NK-92 treated with Interleukin-12 subunit alpha and Interleukin-12 subunit beta, amount 100 ng/mL, for 24 hours (cell line): ENCODE measurements at places on chromosomes 16 and 17.

DNA sequence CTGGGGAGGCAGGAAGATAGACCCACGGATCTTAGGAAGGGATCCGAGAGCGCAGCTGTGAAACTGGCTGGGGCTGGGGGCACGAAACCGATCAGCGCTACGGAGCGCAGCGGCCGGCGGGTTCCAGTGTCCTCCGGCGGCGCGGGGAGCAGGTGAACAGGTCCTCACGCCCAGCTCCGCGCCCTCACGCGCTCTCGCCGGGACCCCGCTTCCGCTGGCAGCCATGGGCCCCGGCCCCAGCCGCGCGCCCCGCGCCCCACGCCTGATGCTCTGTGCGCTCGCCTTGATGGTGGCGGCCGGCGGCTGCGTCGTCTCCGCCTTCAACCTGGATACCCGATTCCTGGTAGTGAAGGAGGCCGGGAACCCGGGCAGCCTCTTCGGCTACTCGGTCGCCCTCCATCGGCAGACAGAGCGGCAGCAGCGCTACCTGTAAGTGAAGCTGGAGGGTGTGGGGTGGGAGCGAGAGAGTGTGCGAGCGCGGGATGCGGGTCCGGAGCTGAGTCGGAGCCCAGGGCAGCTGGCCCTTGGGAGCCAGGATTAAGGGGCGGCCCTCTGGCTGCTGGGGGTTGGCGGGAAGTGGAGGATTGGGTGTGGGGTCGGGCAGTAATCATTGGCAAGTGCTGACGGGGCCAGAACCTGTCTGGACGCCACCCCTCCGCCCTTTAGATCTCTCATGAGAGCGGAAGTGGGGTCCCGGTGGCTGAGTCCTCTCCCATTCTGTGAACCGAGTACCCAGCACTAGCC, 479 bp downstream of the ITGA3 start:
- no peak for DNase-seq

DNA sequence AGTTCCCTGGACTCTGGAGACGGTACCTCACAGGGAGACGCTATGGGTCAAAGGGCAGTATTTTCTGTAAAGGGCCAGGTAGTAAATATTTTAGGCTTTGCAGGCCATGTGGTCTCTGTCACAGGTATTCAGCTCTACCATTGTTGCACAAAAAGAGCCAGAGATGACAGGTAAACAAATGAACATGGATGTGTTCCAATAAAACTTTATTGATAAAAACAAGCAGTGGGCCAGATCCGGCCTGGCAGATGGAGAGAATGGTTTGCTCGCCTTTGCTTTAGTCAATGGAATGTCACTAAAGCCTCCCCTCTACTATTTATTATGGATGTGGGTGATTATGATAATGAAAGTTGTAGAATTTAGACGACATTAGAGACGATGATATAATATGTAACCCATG, 8.9 kb upstream of the SLC5A11 start:
- DNase-seq: no peak

DNA sequence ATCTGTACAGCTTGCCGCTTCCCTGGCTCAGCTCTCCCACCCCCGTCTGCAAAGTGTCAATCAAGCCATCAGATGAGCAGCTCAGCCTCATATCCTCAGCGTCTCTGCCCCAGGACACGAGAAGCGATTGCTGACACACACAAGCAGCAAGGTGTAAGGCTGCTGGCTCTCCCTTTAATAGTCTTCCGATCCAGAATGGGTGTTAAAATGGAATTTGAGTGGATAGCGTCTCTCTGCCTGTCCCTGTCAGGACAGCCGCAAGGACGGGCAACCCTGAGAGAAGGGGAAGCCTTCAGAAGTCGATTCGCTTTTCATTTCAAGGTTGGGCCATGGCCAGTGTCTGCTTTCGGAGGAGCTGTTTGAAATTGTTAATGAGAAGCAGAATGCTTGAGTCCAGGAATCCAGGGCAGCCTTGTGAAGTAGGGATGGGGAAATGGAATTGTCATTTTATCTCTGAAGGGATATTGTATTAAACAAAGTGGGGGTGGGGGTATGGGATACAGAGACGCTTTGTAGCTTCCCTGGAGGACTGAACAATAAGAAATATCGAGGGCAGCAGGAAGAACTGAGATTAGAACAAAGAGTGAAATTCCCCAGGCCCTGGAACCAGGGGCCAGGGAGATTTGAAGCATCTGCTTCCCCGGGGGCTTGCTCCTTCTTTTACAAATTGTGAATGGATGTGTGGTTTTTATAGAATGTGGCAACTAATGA, 4.7 kb upstream of the PIPOX start:
- DNase-seq: no peak

DNA sequence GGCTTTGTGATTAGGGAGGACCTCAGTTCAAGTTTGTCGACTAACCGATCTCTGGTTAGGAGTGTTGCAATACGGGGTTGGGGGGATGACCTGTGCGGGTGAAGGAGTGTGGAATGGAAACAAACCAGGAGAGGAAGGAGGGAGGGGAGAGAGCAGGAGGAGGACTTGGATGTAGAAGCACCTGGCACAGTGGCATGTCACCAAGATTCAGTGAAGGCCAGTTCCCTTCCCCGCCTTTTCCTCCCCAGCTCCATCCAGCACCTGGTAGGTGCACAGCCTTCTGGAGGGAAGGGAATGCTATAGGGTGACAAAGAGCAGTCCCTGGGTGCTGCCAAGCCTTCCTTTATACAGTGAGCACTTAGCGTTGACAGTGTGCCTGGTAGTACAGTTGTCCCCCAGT, 107.4 kb upstream of the CRHR1 start:
- no peak for DNase-seq

DNA sequence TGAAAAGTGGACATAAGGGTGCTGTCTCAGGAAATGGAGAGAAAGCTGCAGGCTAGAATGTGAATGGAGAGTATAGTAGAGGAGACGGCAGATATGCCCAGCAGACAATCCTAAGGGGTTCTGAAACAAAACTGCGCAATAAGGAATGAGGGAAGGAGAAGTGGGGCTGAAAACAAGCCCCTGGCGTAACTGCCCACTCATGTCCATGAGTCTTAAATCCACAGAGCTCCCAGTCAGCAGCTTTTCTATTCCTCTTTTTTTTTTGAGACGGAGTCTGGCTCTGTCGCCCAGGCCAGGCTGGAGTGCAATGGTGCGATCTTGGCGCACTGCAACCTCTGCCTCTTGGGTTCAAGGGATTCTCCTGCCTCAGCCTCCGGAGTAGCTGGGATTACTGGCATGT, 5.9 kb downstream of the STRADA start:
- no peak for DNase-seq

- DNase-seq: no peak
Measured at GRCh38 chr17:19753661-19754463, 5.8 kb upstream of the ALDH3A1 start.

- no peak for DNase-seq
Measured at GRCh38 chr17:8867361-8867981, at the start of gene PIK3R6. PIK3R6 (minus strand) TSS chr17:8867674; CDS start chr17:8849794, 17,880 bp downstream.

GRCh38 chr16:56983211-56983751, 6.1 kb upstream of the NLRC5 start:
- no peak for DNase-seq
